Fibroblast of skin of abdomen (primary cell): ENCODE measurements at places on chromosomes 6 and 20.

DNA sequence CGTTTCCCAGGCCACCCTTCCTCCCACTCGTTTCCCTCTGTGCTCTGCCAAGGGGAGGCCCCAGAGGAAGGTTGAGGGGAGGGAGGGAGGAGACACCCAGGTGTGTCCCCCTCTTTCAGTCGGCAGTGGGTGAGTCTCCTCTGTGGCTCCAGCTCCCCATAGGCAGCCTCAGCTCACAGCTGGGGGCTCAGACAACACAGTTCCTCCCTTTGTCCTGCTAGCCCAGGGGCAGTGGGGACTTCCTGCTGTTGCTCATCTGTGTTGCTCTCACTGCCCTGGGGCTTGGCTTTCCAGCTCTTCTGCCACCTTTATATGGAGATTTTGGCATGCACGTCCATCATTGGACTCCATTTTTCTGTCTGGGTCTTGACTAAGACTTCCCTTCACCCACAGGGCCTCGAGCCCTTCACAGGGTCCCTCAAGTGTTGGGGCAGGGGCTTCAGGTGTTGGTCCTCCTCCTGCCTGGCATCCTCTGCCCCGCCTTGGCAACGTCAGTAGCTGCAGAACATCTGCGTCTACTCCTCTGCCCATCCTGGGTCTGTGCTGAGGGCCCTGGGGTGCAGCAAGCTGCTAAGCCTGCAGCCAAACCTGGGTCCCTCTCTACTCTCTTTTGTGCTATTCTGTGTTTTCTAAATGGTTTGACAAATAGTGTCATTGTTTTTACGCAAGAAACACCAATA lies 190.6 kb upstream of the PMEPA1 start:
- DNase-seq: no peak

GRCh38 chr20:50844430-50845100 lies 49.7 kb downstream of the BCAS4 start:
- peak; percentile 75 for DNase-seq

- DNase-seq: peak; percentile 37
Measured at GRCh38 chr20:12949429-12949980, 59.3 kb upstream of the SPTLC3 start.

GRCh38 chr6:166820483-166820882 lies 135.9 kb downstream of the RNASET2 start:
- no peak for DNase-seq

DNA sequence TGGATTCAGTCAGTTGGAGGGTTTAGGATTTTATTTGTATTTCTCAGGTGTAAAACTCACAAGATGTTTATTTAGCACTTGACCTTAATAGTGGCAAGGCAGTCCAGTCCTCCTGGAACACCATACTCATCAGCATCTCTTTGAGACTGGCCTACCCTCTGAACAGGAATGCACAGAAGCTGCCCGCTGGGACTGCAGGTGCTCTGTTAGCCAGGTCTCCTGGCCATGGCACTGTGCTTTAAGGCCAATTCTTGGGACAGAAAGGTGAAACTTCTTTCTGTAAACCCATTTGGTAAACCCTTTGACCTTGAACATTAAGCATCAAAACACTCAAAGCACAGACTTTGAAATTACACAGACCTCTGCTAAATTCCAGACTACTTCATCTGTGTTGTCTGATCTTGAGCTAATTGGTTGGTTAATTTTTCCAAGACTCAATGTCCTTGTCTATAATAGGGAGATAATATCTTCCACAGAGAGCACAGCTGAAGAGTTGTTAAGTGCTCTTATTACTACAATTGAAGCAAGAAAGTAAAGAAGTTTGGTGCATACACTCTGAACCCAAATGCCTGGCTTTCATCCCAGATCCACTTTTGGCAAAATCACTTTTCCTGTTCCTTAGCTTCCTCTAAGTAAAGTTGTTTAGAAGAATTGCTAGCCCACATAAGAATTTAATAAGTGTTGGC lies 54.9 kb upstream of the NT5E start:
- no peak for DNase-seq

- DNase-seq: no peak
Measured at GRCh38 chr6:108798670-108799353, 49.4 kb upstream of the ARMC2 start.

GRCh38 chr20:44746367-44747165 lies 901 bp downstream of the KCNK15 start:
- DNase-seq: no peak

DNA sequence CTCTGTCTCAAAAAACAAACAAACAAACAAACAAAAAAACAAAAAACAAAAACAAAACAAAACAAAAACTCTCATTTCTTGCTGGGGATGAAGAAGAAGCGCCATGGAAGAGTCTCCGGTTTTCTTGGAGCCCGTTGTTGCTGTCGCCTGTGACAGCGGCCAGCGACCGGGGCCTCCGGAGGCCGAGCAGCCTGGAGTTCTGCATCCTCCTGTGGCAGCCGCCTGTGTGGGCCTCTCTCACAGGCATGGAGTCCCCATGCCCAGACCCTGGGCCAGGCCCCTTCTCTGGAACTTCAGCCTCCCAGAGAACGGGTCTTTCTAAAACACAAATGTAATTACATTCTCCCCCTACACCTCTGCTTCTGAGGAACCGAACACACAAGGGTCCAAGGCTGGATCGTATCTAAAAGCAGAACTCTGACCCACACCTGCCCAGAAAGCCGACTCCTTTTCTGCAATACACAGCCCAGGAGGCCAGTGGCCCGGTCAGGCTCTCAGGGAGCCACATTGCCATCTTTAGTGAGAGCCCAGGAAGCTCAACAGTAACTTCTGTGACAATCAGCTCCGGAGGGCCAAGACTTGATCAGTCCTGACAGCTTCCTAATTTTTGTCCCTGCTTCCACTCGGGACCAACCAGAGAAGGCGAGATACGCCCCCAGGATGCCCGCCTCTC lies 18.5 kb downstream of the DACT2 start:
- no peak for DNase-seq

- DNase-seq: no peak
Measured at GRCh38 chr6:85494547-85495536, 45.0 kb downstream of the NT5E start.

DNA sequence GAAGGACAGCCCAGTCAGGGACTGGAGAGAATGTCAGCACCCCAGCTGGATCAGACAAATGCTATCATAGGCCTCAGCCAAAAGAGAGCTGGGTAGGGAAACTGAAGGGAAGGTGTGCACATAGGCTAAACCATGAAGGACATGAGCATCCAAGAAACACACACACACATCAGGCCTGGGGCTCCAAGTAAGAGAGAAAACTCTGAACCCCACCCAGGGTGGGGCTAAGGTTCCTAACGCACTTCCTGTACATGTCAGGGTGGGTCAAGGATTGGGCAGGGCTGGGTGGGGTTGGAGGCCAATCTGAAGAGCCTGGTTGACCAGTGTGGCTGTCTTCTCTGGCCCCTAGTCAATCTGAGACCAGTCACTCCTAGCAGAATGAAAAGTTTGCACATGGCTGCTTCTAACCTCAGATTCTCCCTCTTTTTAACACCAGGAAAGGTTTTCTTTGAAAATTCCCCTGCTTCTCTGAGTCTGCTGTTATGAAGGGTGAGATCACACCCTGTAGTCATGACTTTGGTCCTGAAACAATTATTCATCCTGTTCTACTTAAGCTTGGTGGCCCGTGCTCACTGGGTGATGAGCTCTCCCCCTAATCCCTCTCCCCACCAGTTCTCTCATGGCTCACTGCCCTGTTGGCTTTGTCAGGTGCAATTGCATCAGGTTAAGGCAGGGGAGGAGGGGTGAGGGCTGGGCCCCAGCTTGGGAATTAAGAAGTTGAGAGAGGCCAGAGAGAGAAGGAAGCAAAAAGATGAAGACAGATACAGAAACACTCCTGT lies 88.4 kb downstream of the MAFB start:
- DNase-seq: no peak

- no peak for DNase-seq
Measured at GRCh38 chr6:130376936-130377335, 11.1 kb downstream of the TMEM200A start.

GRCh38 chr6:120965814-120966213 lies 368.5 kb downstream of the TBC1D32 start:
- no peak for DNase-seq

- peak; percentile 45 for DNase-seq
Measured at GRCh38 chr6:111818539-111819226, 54.6 kb downstream of the FYN start.

GRCh38 chr20:49694450-49695071 lies 19.1 kb downstream of the B4GALT5 start:
- DNase-seq: no peak

DNA sequence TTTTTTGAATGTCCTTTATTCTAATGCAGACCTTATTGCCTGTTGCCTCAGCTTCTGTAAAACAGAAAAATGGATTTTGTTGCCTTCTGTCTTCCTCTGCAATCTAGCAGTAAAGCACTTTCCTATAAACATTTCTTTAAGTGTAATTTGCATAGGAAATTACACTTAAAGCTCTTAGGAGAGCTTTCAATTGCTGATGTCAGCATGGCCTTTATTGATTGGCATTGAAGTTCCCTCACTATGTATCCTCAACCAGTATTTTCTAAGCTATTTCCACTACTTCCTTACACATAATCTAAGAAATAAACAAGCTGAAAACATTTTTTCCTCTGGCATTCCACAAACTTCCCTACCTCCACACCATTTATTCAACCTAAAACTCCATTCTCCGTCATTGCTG lies 22.3 kb downstream of the ADGRG6 start:
- DNase-seq: no peak

GRCh38 chr6:90997076-90997475 lies 410.2 kb upstream of the MAP3K7 start:
- no peak for DNase-seq

GRCh38 chr6:95879856-95880255 lies 135.9 kb upstream of the FUT9 start:
- DNase-seq: no peak

DNA sequence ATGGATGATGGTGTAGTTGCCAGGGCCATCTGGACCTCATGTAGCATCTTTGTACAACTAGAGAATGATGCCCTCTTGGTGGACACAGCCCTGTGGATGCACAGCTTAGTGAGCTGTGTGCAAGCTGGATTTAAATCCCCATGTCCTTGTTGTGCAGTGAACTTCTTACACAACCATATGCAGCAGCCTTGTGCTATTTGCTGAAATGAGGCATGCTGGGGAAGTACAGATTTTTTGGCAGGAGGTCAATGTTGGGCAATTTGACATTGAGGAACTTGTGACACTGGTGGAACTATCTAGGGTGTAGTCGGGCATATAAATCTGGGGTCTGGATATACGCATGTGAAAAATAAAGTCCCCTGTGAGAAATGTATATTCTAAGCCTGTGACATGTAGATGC lies 5.8 kb upstream of the CDC5L start:
- no peak for DNase-seq

GRCh38 chr6:119209452-119210205 lies 131.2 kb upstream of the FAM184A start:
- DNase-seq: no peak

DNA sequence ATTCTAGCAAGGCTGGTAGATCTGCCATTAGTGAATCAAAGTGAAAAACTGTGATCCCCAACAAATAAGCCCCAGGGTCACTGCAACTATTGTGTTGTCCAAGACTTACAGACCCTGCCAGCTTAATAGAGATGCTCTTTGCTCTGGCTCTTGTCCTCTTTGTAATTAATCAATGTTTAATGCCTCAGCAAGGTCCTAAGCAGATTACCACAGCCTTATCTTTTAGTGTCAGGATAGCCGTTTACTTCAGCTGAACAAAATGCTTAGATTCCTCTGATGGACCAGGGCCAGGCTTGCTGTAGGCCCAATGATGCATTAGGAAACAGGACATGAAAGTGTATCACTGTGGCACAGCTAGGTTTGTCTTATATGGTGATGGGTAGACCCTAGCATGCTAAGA lies 353.3 kb downstream of the HACE1 start:
- DNase-seq: no peak

- peak; percentile 75 for DNase-seq
Measured at GRCh38 chr6:23505026-23505425, 621.0 kb upstream of the NRSN1 start.

DNA sequence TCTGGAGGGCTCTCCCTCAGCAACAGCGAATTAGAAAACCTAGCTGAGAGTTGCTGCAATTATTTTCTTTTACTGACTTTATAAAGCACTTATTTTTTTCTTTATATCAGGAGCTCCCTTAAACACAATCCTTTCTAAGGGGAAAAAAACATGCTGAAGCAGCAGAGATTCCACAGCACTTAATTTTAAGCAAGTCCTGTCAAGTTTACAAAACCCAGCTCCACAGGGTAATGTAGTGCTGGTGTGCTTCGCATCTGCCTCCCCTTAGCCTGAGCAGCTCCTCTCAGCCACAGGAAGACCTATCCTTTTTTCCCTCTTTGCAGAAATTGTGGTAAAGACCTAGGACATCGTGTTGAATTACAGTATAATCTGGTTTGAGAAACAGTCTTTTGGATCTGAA lies 208.1 kb upstream of the SYNDIG1 start:
- no peak for DNase-seq

DNA sequence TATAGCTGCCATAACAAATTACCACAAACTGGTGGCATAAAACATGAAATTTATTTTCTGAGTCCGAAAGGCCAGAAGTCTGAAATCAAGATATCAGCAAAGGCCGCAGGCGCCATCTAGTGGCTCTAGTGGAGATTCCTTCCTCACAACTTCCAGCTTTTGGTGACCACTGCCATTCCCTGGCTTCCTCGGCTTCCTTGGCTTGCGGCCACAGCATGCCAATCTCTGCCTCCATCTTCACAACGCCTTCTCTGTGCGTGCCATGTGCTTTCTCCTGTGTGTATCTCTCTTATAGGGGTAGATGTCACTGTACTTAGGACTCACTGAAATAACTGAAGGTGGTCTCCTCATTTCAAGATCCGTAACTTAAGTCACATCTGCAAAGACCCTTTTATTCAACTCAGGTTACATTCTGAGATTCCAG lies 5.4 kb upstream of the PLAGL1 start:
- peak; percentile 78 for DNase-seq

GRCh38 chr6:72623808-72624207 lies 1.9 kb downstream of the KCNQ5 start:
- DNase-seq: no peak

- no peak for DNase-seq
Measured at GRCh38 chr6:112592159-112592558, 245.0 kb downstream of the RFPL4B start.

DNA sequence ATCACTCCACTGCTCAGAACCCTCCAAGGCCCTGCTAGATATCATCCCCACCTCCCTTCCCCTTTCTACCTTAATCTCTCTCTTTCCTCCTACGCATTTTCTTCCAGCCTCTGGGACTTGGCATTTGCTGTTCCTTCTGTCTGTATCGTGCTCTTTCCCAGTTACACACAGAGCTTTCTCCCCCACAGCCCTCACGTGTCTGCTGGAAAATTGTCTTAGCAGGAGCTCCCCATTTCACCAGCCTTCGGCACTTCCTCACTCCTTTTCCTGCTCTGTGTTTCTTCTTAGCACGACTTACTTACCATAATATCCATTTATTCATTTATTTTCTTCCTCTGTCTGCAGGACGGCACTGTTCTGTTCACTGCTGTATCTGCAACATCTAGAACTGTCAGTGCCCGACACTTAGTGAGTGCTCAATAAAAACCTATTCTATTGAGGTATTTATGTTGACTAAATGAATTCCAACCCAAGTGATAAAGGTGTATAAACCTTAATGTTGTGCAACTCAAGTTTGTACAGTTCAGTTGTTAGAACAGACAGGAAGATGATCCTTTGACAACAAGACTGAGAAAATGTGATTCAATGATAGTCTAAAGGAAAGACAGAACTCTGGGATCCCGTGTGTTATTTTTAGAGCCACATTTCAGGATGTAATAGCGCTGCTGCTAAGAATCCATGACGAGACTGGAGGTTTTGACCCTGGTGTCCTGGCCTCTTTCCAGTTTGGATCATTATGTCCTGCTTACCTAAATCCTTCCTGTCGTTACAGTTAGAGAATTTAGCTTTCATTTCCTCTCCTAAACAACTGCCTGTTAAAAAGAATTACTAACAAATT lies 170.1 kb upstream of the LAMP5 start:
- DNase-seq: peak; percentile 62
